CD4-positive, CD25-positive, alpha-beta regulatory T cell (primary cell): ENCODE measurements at places on chromosomes 4 and X. TPM values are rescaled to one million over a fixed set of nuclear protein-coding genes. Genes with fewer than 3 reads are reported as not detected.

DNA sequence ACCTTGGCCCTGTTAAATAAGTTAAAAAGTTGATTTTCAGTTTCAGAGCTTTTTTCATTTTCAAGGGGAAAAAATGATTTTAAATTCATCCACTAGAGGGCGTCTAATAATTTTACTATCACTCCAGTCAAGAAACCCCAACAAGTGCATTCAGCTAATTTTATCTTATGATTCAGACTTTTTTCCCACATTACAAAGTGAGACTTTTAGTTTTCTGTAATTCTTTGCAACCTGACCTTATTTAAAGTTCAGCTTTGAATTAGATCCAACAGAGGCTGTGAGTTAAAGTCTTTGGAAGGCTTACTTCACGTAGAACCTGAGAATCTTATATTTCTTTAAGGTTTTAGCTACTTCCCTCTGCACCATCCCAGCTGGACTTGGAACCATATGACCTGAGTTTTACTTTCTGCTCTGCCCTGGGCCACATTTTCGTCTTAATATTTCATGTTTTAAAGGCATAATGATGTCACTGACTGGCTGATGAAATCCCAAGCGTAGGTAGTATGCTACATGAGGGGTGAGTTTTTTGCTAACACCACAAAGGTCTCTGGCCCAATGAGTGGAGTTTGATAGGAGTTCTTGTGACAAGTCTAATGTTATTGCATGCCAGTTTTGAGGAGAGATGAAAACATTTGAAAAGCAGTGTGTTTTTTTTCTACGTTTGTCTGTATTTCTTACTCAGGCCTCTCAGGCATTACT, 7.2 kb downstream of the GNRHR start:
- DNase-seq = no peak
- H3K27me3 ChIP-seq = no peaks in the 10 kb centered on the region
- H3K4me1 ChIP-seq = no peaks in the 10 kb centered on the region
- H3K36me3 ChIP-seq = no peaks in the 10 kb centered on the region

IL1RAPL1 gene
- polyA plus RNA-seq = not detected

- H3K36me3 ChIP-seq = no peaks in the 10 kb centered on the region
- H3K4me3 ChIP-seq = no peak overlapping the region
- no peaks in the 10 kb centered on the region for H3K27me3 ChIP-seq
- DNase-seq = no peak
Measured at GRCh38 chr4:135741583-135741982, 1540.0 kb upstream of the PABPC4L start.

DNA sequence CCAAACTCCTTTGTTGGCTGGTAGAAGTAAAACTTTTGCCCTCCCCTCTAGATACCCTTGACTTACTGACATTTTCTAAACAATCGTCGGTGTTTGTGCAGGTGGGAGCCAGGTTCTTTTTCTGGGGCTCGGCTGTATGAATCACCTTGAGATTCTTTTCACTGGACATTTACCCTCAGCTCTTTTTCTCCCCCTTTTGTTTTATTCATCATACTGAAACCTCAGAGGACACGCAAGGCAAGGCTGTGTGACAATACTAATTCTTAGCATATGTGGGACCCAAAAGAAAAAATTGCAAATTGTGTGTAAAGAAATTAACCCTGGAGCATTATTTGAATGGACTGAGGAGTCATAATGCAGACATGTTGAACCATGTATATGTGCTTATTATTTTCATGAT, 194.0 kb downstream of the PCDH19 start:
- H3K27me3 ChIP-seq = no peaks in the 10 kb centered on the region
- H3K36me3 ChIP-seq = no peaks in the 10 kb centered on the region
- DNase-seq = no peak
- H3K4me3 ChIP-seq = no peak overlapping the region

POF1B gene
- 0.49 TPM for polyA plus RNA-seq

DNA sequence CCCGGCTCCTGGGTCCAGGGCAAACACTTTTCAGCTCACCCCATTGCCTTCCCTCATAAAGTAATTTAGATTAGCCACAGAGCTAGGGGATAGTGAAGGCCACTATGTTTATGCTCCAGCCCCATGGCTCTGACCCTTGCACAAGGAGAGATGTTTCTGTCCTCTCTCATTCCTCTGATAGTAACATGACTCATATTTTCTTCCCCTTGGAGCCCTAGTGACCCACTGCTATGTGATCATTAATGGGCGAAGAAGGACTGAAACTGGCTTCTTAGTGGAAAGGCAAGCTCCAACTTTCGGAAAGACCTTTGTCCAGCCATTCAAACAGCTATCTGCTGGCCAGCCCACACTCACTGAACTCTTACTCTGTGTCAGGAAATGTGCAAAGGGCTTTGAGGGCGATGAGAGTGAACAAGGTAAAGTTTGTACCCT, 12.3 kb downstream of the CLDN2 start:
- H3K4me3 ChIP-seq = no peak overlapping the region
- no peak for DNase-seq
- no peaks in the 10 kb centered on the region for H3K36me3 ChIP-seq

DNA sequence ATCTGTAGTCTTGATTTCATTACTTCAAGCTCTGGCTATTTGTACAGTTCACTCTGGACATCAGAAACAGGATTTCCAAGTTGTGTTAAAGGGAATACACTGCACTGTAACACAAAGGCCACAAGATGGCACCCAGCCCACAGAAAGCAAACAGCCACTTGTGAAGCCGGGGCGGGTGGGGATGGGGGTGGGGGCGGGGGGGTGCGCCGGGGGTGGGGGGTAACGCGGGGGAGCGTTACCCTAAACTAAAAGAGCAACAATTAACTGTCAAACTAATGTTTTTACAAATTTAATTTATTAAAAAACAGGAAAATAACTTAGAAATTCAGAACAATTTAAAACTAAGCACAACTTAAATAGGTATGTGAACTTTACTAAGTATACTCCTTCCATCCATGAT, 27.3 kb downstream of the PRDX4 start:
- DNase-seq = peak; percentile 19
- no peaks in the 10 kb centered on the region for H3K36me3 ChIP-seq
- H3K27ac ChIP-seq = no peak overlapping the region

ABCG2 gene
- 0.27 TPM for polyA plus RNA-seq

DNA sequence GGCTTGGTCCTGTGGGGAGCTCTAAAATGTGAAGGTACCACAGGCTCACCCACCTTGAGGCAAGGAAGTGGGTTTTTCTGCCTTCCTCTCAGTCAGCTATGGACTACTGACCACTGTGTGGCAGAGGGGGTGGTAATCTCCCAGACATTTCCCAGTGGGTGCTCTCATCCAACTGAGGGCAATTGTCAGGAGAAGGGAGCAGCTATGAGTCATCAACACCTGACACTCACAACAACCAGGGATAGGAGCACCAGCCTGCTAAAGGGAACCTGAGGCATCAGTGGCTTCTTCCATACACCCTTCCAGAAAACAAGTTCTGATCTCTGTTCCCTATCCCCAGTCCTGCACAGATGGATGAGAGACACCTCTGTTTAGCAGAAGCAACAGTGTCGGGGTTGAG, 468.8 kb downstream of the BCOR start:
- no peaks in the 10 kb centered on the region for H3K27me3 ChIP-seq
- no peaks in the 10 kb centered on the region for H3K36me3 ChIP-seq
- H3K4me1 ChIP-seq = no peaks in the 10 kb centered on the region
- no peak for DNase-seq
- H3K27ac ChIP-seq = no peak overlapping the region

NIPAL1 gene
- polyA plus RNA-seq = not detected

GRCh38 chr4:38644201-38644600, 19.8 kb upstream of the KLF3 start:
- peaks cover 14% of the 10 kb centered on the region for H3K27me3 ChIP-seq
- H3K4me1 ChIP-seq = peaks cover 7% of the 10 kb centered on the region
- DNase-seq = no peak

- no peaks in the 10 kb centered on the region for H3K36me3 ChIP-seq
- no peak overlapping the region for H3K4me3 ChIP-seq
- no peaks in the 10 kb centered on the region for H3K27me3 ChIP-seq
- DNase-seq = no peak
- H3K27ac ChIP-seq = no peak overlapping the region
- no peaks in the 10 kb centered on the region for H3K4me1 ChIP-seq
Measured at GRCh38 chr4:138927072-138927471, 88.5 kb upstream of the NOCT start.
